ENCODE measurements at places on chromosomes 11 and 22. TPM values are rescaled to one million over a fixed set of nuclear protein-coding genes. Genes with fewer than 3 reads are reported as not detected.
A peak's percentile ranks its signal among the peaks of the same experiment; 100 is the strongest.

DNA sequence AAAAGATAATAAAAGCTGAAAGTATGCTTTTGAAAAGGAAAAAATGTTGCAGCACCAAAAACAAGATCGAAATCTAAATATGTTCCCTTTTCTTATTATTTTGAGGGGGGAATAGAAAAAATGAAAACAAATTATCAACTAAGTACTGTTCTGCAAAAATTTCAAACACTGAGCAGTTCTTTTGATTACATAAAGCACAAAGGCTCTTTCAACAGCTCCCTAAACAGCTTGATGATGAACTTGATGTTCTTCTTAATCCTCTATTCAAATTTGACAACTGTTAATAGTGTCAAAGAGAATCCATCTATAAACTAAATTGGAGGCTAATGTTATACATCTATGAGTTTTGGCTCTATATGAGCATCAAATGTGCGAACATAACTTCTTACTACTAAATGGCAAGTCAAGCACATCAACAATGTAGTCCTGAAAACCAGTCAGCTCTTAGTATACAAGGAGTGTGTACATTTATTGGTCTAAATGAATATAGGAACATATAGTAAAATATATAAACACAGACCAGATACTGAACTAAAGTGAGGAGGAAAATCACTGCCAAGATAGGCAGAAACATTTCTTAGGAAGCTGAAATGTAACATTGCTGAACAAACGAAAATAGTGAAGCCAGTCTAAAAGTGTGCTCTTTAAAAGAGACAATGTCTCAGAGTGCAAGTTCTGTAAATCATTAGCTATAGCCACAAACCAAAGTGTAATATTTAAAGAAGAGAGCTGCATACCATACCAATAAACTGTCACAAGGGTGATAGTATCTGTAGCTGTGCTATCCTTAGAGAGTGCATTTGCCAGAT, 94.3 kb downstream of the SOX6 start:
- DNase-seq, result peak; percentile 64

GRCh38 chr11:78420255-78420764, 2.7 kb upstream of the GAB2 start:
- peak; percentile 33 for DNase-seq

DNA sequence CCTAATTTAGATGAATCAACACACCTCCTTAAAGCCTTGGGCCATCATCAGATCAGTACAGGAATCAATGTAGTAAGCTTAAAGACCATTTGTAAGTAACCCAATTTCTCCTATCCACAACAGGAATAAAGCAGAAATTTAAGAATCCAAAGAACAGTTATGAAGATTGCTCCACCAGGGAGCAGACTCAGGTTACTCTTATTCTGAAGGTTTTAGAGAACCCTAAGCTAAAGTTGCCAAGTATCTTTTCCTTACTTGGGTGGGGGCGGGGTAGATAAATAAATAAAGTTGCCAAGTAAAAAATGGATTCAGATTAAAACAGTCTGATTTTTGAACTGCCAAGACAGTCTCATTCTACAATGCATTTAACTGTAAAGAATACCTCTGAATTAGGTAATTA, 18.1 kb downstream of the CKAP5 start:
- DNase-seq, result no peak

RNF214 gene
- total RNA-seq, result 10.7 TPM
